ENCODE measurements at places on chromosomes 5 and 9.

GRCh38 chr5:73204332-73204731, 31.3 kb downstream of the TMEM174 start:
- DNase-seq: no peak

- DNase-seq: no peak
Measured at GRCh38 chr5:54835647-54836046, 149.7 kb downstream of the ESM1 start.

DNA sequence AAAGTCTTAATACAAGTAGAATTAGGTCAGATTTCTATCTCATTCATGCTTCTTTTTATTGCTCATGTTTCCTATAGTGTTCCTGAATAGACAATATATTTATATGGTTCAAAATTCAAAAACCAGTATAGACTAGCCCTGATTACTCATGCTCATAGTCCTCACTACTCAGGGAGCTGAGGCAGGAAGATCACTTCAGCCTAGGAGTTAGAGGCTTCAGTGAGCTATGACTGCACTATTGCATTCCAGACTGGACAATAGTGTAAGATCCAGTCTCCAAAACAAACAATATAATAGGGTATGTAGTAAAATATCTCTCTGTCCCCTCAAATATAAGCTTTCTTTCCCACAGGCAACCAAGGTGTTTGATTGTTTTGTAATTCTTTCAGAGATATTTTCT, 2.4 kb downstream of the ANKRD31 start:
- DNase-seq: no peak

GRCh38 chr5:109971968-109972367, 282.2 kb downstream of the MAN2A1 start:
- no peak for DNase-seq

DNA sequence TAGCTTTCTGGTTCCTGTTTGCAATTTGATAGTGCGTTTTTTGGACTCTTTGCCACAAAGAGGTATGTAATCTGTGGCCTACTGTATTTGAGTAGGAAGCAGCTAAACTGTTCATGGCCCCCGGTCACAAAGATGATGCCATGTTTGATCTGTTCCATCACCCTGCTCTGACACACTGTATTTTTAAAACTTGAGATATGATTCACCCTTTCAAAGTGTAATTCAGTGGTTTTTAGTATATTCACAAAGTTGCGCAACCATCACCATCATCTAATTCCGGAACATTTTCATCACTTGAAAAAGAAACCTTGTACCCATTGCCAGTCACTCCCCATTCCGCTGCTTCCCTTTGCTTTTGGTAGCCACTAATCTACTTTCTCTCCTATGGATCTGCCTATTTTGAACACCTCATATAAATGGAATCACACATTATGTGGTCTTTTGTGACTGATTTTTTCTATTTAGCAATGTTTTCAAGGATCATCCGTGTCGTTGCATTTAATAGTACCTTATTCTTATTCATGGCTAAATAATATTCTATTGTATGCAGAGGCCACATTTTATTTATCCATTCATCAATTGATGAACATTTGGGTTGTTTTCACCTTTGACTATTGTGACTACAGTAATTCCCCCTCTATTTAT, 141.6 kb downstream of the NR3C1 start:
- no peak for DNase-seq

GRCh38 chr5:147547730-147548129, 37.9 kb upstream of the DPYSL3 start:
- no peak for DNase-seq

- DNase-seq: no peak
Measured at GRCh38 chr5:163758283-163758711, 252.9 kb downstream of the MAT2B start.
